ENCODE measurements at places on chromosomes 7 and 10.

GRCh38 chr7:23680414-23681405 is 711 bp downstream of the FAM221A start:
- DNase-seq: no peak

- DNase-seq: peak; percentile 66
Measured at GRCh38 chr7:16989811-16990413, 108.1 kb upstream of the AGR3 start.

DNA sequence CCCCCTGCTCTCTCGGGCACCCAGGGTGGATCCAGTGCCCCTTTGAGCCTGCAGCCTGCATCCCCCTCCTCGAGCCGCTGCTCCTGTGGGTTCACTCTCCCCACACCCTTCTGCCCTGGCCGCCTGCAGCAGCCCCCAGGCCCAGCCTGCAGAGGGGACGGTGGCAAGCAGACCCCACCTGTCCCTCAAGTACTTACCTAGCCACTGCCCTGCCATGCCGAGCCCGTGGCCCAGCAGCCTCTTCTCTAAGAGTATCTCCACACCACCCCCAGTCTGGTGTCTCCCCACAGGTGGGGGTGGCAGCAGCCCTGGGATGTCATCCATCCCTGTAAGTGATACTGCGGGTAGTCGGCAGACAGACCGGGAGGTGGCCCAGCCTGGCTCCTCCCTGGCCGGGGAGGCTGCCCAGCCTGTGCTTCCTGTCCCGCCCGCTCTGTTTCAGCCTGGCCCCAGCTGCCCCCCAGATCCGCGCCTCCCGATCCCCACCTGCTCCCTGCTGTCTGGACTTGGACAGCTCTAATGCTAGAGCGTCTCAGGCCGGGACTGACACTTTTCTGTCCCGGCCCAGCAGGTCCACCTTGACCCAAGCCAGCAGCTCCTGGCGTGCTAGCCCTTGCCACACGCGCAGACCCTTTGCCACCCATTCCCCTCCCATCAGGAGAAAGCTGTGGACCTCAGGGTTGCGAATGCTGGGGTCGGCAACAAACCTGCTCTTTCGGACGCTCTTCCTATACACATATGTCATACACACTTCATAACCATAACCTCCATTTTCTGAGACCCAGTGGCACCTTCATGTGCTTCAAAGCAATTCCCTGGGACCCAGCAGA is 25.0 kb downstream of the YKT6 start:
- no peak for DNase-seq

GRCh38 chr7:3683546-3684539 is 382.8 kb downstream of the SDK1 start:
- no peak for DNase-seq

- DNase-seq: peak; percentile 7
Measured at GRCh38 chr10:100621360-100622205, 85.8 kb downstream of the HIF1AN start.

DNA sequence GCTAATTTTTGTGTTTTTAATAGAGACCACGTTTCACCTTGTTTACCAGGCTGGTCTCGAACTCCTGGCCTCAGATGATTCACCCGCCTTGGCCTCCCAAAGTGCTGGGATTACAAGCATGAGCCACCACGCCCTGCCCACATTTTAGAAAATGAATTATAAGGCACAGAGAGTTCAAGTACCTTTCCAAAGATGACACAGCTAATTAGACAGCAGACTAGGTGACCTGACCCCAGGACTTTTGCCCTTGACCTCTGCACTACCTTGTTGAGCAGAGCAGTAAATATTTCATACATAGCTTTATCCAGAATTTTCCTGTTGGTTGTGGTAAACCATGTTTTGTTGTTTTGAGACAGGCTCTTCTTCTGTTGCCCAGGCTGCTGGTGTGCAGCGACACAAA is 131.3 kb upstream of the KCTD7 start:
- DNase-seq: no peak

Measured in HFFc6 (cell line).